ENCODE measurements at places on chromosomes 6 and 20. TPM values are rescaled to one million over a fixed set of nuclear protein-coding genes. Genes with fewer than 3 reads are reported as not detected.

The ADGRF4 gene
- 9.6 TPM for total RNA-seq

The SPATS1 gene
- total RNA-seq: not detected

The TGM3 gene
- 0.03 TPM for total RNA-seq

The HLA-DQB1 gene
- not detected for total RNA-seq

The ARFGEF2 gene
- 13.5 TPM for total RNA-seq

The DTNBP1 gene
- total RNA-seq: 11.6 TPM

The CDH26 gene
- 0.14 TPM for total RNA-seq

The TRDN gene
- total RNA-seq: not detected

The SNPH gene
- 4.9 TPM for total RNA-seq

The ROS1 gene
- 0.13 TPM for total RNA-seq

The BRPF3 gene
- 10.5 TPM for total RNA-seq
